ENCODE measurements at places on chromosomes 5 and 9.

GRCh38 chr5:24742334-24742733, 97.6 kb upstream of the CDH10 start:
- no peak for DNase-seq

GRCh38 chr5:180197016-180197702, 11.9 kb downstream of the RASGEF1C start:
- no peak for DNase-seq

GRCh38 chr5:132556153-132556762, 519 bp upstream of the RAD50 start:
- no peak for DNase-seq

DNA sequence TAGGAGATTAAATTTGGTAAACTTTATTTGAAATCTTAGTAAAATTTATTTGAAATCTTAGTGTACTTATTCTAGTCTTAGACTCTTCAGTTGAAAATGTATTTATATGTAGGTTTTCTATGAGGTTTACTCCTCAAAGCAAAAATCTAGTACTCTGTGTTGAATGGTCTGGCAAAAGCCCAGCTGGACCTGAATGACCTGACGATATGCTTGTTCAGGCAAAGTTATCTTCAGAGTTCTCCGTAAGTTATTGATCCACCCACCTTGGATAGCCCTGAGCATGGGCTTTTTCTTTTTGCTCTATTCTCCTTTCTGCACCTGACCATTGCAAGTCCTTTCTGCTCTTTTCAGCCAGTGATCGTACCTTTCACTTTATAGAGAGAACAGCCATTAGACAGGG, 158.4 kb downstream of the MAN2A1 start:
- DNase-seq = no peak

DNA sequence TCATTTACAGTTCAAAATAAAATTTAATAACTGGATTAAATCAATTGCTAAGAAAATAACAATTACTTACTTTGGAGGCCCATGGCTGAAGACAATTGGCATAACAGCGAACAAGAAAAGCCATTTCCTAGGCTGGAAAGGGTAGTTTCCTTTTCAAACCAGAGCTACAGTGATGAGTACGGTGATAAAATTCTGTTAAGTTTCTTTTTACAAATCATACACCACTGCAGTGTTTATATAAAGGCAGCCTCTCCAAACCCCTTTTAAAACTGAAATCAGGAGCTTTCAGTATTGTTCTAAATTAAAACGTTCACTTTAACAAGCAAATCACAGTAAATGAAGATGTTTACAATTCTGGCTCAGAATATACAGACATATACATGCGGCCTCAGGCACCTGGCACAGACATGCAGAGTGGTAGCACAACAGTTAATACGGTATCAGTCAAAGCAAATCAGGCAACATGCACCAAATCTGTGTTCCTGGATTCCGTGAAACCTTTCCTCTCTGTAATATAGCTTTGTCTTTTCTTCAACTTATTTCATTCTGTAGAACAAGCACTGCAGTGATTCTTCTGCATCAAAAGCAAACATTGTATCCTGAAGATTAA, 102.9 kb downstream of the RAPGEF6 start:
- no peak for DNase-seq

DNA sequence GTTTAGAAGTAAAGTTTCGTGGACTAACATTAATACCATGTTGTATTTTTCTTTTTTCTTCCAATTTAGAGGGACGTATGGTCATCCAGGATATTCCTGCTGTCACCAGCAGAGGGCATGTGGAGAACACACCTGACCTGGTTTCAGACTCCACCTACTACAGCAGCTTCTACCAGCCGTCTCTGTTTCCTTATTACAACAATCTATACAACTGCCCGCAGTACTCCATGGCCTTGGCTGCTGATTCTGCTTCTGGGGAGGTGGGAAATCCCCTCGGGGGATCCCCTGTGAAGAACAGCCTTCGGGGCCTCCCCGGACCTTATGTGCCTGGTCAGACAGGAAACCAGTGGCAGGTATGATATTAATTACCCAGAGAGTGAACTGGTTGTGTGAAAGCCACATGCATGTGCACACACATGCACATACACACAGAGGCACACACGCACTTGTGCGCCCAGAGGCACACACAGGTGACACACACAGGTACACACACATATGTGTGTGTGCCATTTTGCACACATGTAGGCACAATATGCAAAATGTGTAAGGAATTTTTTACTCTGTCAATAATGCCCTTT, 52.4 kb downstream of the DMRT1 start:
- peak; percentile 21 for DNase-seq

- no peak for DNase-seq
Measured at GRCh38 chr9:124697326-124698200, 73.5 kb downstream of the NR6A1 start.

- DNase-seq = no peak
Measured at GRCh38 chr9:93207860-93208734, 24.2 kb downstream of the WNK2 start.

DNA sequence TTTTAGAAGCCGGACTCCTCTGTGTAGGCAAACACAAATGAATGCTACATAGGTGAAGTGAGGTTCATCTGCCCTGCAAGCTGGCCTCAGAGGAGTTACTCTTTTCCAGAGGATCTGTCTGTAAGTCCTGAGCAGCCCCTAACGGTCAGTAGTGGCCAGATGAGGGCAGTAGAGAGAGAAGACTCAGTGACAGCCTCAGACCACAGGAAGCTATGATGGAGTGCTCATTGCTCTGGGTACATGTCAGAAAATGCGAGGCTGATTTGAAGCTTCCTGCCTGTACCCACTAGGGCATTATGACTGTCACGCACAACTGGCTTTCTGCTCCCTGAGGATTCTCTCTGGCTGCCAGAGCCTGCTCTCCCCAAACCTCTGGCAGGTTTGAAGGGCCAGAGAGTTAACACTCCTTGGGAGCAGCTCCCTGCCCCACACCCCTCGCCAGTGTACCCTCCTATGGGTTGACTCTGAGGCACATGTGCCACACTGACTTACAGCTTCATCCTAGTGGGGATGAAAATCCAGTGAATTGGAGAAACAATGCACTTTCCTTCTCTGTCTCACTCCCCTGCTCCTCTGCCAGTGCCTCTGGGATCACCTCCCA, 141.5 kb downstream of the GABRG2 start:
- DNase-seq = no peak
